Activated T-cell treated with anti-CD3 and anti-CD28 coated beads, Interleukin-2, amount 50 U/mL, for 4 hours (primary cell): ENCODE measurements at places on chromosomes 1 and 21. TPM values are rescaled to one million over a fixed set of nuclear protein-coding genes. Genes with fewer than 3 reads are reported as not detected.

Gene OSCP1
- 1.5 TPM for total RNA-seq

Gene OR2L13
- total RNA-seq: not detected

Gene TCEA3
- 2.1 TPM for total RNA-seq

Gene MTF1
- total RNA-seq: 50.1 TPM

Gene TINAGL1
- total RNA-seq: not detected

Gene TRIM67
- total RNA-seq: not detected

GRCh38 chr1:101025283-101025656 lies 314 bp downstream of the DPH5 start:
- DNase-seq: no peak

DNA sequence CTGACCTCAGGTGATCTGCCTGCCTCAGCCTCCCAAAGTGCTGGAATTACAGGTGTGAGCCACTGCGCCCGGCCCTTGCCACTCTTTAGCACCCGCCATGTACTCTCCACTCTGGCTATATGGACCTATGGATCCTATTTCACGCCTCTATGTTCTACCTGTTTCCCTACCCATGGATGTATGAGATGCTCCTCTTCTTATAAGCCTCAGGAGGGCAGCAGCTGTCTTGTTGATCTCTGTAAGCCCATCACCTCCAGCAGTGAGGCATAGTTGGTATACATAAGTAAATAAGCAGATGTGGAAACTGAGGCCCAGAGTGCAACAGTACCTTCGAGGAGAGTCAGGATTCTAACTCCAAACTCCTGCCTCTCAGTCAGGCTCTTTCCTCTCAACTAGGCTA lies 24.7 kb upstream of the ARTN start:
- DNase-seq: no peak

DNA sequence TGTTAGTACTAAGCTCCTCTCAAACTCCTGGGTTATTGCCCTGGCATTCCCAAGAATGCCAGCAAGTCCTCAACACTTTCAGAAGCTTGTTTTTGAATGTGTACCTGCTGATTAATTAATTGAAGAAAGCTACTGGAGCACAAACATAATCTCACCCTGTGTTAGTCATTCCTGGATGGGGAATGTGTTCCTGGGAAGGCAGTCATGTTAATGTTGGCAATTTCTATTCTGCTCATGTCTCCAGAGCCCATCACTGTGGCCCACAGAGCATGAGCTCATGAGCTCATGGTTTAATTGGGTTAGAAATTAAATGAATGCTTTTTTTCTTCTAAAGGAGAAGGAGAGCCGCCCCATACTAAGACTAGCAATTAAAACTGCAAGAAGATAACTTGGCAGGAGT lies 31.9 kb upstream of the KCNA3 start:
- DNase-seq: no peak

DNA sequence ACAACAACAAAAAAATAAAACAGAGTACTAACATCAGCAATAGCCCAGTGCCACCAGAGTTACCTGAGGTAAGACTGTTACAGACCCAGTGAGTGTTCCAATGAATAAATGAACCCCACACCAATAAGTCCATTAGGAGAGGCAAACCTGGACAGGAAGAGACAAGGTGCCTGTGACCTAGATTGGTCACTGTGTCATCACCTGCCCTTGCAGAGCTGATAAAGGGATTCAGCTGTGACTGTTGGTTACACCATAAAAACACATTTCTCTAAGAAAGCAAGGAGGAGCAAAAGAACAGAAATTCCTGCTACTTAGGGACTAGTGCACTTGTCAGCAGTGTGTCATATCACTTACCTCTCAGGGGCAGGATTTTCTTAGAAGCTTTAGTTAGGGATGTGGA lies 37.5 kb downstream of the CD2 start:
- DNase-seq: no peak

- no peak for DNase-seq
Observed at GRCh38 chr1:81912383-81912782, 111.6 kb downstream of the ADGRL2 start.

GRCh38 chr21:46153247-46154154 lies 1.9 kb downstream of the FTCD start:
- no peak for DNase-seq

DNA sequence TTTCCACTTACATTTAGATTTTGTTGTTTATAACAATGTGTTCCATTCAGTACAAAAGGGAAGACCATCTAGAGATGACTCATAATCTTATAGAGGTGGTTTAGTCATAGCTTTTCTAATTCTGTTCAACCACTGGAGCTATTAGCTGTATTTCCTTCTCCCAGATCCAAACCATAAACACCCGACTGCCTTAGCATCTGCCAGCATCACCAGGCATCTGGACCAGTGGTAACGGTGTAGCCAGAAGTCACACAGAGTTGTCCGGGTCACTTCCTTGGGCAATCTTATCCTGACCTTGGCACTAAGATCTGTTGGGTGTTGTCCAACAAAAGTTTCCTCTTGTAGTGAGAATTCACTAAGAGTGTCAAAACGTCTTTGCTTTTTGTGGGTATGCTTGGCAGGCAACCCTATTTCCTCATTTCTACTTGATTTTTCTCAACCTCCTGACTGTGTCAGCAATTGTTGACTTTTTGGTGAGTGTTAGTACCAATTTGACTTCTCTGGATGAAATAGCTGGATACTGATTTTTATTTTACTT lies 372.1 kb upstream of the B3GALT2 start:
- no peak for DNase-seq

DNA sequence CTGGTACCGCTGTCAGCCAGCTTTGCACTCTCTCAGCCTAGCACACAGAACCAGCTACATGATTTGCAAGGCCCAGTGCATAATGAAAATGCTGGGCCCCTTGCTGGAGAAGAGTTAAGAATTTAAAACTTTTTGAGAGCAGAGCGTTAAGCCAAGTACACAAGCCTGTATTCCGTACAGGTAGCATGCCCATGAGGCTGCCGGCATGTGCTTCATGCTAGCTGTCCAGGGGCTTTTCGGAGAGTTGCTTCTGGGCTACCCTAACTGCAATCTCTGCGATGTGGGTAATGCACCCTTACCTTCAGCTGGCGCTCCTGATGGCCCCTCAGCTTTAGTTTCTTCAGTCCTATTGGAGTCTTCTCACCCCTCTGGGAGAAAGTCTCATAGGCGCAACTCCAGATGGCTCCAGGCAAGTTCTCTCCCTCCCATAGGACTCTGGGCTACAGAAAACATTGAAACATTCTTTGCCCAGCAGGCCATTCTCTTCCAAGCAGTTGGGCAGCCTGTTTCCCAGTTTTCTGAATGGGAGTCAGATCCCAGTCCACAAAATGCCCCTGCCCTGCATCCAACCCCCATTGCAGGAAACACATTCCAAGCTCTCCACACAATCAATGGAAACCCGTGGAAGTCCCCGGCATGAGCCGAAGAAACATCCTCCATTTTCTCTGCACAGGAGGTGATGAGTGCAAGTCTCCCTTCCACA lies 5.7 kb upstream of the AKT3 start:
- no peak for DNase-seq

DNA sequence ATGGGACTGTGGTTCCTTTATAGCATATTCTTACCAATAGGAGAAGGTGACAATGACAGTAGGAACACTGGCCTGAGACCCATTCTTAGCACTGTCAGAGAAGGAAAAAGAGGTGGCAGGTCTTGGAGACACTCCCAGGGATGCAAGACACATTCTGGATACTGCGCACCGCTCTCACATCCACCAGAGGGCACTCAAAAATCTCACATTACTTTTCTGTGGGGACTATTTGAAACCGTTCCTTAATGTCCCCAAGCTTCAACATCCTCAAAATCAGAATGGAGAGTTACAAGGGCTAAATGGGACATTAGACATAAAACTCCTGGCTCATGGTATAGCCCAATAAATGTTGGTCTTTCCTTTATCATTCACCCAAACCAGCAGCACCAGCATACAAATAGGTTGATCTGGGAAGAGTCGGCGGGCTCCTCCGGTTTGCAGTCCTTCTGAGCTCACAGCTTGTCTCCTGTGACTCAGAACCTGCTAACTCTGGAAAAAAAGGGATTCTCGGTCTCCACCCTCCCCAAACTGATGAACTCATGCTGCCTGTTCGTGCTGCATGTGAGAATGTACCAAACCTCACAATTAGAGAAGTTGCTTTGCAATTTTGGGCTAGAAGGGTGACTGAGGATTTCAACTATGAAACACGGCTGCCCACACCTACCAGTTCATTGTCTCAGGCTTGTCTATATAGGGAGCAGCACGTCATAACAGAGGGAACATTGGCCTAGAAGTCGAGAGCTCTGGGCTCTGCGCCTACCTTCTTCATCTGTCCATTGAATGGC lies 40.2 kb downstream of the IL12RB2 start:
- DNase-seq: peak; percentile 9

DNA sequence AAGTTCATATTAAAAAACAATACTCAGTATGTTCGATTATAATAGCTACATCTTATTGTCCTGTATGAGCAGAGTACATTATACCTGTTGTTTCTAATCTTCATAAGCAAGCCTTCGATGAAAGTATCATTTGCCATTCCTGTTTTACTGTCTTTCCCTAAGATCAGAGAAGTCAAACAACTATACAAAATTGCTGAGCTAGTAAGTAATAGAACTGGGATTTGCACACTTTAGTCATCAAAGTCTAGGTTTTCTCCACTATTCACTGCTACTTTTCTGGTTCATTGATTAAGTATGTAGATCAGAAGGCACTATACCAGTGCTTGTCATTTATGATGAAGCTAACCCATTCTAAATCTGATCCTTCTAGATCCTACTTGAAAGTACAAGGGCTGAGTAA lies 108.9 kb downstream of the NR5A2 start:
- DNase-seq: no peak

- DNase-seq: no peak
Observed at GRCh38 chr1:44842486-44842861, 579 bp downstream of the PTCH2 start.
